ENCODE measurements at places on chromosomes 3 and 15.

DNA sequence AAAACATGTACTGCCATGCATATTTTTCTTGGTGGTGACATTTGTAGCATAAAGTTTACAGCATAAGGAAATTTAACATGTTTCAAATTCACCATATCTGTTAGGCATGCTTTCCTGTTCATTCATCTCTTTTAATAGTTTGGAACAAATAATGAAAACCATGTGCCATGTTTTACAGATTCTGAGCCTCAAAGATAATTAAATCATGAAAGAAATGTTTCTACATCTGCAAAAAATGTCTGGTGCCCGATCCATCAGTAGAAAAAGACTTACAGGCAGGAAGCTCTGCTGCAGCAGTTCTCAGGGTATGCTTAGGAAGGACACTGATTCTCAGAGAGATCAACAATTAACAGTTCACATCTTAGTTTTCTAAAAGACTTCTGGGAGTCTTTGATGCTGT is 316.2 kb downstream of the IL5RA start:
- no peak for DNase-seq

- DNase-seq = no peak
Measured at GRCh38 chr15:25846377-25846776, 16.8 kb downstream of the ATP10A start.

DNA sequence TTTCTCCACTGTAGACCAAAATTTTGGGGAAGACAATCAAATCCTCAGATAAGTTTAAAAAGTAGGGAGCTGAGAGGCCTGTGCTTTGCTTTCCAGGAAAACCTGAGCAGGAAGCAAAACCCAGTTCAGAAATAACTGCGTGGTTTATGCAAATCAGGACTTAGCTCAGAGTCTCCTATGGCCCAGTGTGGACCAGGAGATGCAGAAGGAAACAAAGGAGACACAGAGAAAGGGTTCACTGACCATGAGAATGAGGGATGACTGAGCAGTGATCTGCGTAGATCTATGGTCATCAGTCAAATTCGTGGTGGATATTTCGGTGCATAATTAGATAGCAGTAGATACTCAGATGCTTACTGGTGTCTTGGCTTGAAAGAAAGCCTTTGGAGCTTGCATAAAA is 196.6 kb downstream of the TPRG1 start:
- DNase-seq = no peak

DNA sequence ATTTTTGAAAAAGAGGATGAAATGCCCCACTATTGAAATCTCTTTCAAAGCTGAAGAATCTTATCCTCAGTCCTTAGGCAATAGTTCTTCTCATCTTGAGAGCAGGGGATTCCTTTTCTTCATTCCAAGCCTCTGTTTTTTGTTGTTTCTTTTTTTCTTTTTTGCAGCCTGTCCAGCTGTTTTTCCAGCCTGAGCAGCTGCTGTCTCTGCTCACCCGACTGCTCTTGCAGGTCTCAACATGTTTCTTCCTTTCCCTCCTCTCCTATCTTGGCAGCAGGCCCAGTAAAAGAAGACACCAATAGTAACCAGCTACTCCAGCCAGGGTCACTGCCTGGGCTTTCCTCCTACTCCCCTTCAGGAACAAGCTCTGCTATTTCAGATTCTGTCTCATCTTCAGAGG is 23.8 kb downstream of the MEX3B start:
- peak; percentile 75 for DNase-seq

DNA sequence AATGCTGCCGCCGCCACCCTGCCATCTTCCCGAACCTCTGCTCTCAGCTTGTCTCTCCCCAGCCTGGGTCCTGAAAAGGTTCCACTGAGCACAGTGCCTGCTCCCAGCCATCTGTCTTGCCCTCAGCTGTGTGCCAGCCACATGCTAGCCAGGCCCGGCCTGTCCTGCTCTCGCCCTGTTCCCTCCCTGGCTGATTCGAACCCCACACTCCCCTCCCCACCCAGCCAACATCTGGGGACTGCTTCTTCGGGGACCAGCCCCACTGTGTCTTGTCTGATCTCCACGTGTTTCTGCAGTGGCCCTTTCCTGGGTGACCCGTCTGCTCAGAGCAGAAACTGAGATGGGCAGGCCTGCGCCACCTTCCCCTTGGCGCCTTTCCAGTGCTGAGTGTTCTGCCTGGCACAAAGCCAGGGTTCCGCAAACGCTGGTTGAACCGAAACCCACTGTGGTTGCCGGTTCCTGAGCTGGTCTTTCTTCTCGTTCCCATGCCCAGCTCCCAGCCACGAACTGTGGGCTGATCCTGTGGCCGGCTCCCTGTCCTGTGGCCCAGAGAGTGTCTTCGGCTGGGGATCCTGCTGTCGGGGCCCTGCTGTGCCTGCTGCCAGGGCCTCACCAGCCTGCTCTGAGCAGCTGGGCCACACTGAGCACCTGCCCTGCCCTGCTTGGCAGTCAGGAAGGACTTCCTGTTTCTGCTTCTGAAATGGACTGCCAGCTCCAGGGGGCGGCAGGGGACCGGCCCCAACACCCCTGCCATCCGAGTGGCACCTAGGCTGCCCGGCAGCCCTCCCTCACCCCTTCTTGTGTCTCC is 62.7 kb upstream of the KLF13 start:
- peak; percentile 94 for DNase-seq

DNA sequence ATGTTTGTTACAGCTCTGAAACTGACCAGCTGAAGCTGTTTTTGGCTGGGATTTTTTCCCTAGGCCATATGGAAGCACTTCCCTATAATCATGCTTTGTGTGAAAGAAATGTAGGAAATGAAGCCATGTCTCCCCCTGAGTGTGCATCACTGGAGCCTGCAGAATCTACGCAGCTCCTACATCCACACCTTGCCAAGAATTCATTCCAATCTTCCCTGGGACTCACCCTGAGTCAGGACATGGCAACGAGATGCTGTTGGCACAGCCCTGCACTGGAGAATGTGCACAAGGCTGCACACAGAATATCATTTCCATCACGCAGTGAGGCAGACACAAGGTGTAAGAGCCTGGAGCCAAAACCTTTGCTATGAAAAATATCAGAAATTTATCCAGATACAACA is 189.5 kb downstream of the ADAMTSL3 start:
- no peak for DNase-seq

DNA sequence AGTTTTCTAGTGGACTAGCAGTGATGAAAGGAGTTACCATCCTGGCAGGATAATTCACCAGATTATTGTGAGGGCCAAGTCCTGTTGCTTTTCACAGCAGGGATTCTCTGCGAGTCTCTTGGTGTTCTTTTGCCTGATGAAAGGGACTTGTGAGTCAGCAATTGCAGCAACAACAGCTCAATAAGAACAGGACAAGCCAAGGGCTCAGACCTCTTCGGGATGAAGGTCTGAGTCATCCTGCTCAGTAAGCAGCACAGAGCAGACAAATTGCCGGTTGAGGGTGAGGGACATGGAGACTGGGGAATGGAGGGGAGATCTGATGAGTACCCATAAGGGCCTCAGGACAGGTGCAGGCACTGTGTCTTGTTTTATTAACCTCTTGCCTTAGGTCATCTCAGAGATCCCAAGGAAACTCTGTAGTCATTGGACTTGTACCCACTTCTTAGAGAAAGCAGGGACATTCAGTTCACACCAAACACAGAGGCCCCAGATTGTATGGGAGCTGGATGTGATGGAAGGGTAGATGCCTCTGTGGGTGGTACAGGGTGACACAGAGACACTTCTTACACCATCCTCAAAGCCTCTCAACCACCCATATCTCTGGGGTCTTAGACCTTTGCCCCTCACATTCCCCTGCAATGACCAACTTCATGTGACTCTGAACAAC is 173.8 kb upstream of the TLE3 start:
- DNase-seq = peak; percentile 12

DNA sequence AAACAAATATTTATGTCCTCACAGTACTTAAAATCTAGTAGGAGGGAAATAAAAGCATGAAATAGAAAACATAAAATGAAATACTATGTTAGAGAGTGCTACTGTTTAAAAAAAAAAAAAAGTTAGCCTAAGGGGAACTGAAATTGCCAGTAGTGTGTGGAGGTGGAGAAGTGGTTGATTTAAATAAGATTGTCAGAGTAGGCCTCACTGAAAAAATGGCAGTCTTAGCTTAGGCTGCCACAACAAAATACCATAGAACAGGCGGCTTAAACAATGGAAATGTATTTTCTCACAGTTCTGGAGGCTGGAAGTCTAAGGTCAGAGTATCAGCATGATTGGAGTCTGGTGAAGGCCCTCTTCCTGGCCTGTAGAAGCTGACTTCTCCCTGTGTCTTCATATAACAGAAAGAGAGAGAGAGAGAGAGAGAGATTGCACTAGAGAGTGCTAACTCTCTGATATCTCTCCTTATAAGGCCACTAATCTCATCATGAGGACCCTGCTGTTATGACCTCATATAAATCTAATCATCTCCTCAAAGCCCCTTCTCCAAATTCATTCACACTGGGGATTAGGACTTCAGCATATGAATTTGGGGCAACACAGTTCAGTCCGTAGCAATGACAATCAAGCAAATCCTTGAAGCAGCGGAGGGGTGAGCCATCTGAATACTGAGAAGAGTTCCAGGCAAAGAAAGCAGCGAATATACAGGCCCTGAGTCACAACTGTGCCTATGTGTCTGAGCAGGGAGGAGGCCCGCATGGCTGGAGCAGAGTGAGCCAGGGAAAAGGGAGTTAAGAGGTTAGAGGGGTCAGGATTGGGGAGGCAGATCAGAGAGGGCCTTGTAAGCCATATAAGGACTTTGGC is 23.6 kb upstream of the LRRC34 start:
- no peak for DNase-seq

GRCh38 chr3:114899186-114899931 is 247.7 kb downstream of the ZBTB20 start:
- DNase-seq = peak; percentile 83

DNA sequence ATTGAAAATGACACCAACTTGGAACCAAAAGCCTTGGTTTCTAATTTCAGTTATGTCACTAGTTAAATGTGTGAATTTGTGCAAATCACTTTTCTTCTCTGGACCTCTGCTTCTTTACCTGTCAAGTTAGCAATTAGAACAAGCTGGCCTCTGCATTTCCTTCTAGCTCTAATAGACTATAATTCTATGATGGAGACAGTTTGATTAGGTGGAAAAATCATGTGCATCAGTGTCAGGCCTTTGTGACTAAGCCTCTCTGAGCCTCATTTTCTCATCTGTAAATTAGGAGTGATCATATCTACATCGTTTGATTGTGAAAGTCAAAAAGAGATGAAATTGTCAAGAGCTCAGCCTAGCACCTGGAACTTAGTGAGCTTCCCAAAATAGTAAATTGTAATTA is 712.9 kb downstream of the MECOM start:
- no peak for DNase-seq

DNA sequence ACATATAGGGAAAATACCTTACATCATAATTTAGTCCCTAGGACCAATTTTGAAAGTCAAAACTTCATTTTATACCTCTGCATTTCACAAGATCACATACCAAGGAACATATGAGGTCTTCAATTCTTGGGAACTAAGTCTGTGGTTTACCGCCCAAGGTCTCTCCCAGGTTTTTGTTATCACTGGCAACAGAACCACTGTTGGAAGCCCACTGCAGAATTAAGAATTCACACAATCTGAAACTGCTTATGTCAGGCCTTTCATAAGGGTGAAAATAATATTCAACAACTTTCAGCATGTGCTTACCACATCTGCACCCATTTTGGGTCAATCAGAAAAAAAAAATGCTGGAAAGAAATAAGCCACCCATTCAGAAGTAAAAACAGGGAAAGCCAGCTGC is 107.2 kb upstream of the MME start:
- no peak for DNase-seq

DNA sequence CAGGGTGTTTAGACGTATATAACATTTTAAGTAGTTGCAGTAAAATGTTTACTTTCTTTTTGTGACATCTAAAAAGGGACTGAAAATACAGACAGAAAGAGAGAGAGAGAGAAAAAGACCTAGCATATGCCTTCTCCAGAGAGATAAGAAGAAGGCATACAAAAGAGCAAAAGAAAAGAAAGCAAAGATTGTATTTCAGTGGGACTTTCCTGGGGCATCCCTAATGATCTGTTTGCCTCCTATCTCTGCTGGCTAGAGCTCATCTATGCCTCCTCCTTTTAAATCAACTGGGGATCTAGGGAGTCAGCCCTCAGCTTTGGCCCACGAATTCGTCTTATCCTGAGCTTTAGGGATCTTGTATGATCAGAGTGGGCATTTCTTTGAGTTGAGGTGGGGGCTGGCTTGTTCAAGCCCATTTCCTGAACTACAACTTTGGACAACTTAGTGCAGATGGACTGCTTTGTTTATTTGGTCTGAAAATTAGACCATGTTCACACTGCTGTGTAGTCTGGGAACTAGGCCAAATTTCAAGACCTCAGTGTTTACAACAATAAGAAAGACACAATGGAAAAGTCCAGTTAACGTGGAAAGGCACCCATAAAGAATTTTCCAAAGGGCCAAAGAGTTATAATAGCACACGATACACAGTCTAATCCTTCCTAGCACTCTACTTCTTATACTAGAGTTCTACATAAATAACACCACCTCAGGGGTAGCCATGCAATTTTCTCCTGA is 61.0 kb downstream of the ATP8B4 start:
- peak; percentile 27 for DNase-seq

DNA sequence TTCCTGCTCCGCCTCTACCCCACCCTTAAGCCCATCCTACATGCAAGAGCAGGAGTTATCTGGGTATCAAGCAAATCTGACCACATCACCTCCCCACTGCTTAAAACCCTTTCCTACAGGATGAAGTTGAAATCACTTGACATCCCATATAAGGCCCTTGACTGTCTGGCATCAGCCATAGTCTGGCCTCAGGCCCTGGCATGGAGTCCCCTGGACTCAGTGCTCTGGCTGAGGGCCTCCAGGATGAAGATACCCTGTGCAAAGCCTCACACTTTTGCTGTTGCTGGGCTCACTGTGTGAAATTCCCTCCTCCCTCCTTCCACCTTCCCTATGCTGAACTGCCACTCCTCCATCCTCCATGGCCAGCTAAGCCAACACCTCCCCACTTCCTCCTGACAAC is 65.2 kb upstream of the GLCE start:
- DNase-seq = no peak

GRCh38 chr15:57079931-57080620 is 161.6 kb downstream of the TCF12 start:
- peak; percentile 12 for DNase-seq

- DNase-seq = no peak
Measured at GRCh38 chr3:133452641-133453319, 52.9 kb downstream of the BFSP2 start.

- DNase-seq = no peak
Measured at GRCh38 chr15:81959196-81959595, 86.6 kb downstream of the MEX3B start.

- no peak for DNase-seq
Measured at GRCh38 chr3:197365586-197365985, 67.2 kb upstream of the DLG1 start.

- no peak for DNase-seq
Measured at GRCh38 chr3:109806929-109807328, 469.6 kb upstream of the DPPA4 start.

DNA sequence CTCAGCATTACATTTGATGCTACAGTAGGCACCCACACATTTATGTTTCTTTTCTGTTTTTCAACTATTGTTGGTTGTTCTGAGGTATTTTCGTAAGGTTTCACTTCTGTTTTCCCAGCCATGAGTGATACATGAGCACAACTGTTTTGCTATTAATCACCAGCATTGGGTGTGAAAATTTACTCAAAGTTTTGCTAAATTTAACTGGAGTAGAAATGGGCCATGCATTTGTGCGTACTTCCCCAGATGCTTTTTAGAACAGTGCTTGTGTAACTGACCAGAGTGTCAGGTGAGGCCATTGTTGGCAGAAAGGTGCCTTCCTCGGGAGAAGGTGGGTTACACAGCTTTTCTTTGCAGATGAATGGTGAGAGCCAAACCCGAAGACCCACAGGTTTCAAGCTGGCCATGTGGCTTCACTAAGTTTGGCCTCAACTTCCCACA is 70.4 kb downstream of the ST6GAL1 start:
- DNase-seq = no peak
